ENCODE measurements at places on chromosomes 5 and 9.
A peak's percentile ranks its signal among the peaks of the same experiment; 100 is the strongest.

- peak; percentile 73 for DNase-seq
Observed at GRCh38 chr5:120055858-120056257, 408.2 kb upstream of the PRR16 start.

GRCh38 chr5:92778261-92778660 lies 802.8 kb downstream of the NR2F1-AS1 start:
- no peak for DNase-seq

DNA sequence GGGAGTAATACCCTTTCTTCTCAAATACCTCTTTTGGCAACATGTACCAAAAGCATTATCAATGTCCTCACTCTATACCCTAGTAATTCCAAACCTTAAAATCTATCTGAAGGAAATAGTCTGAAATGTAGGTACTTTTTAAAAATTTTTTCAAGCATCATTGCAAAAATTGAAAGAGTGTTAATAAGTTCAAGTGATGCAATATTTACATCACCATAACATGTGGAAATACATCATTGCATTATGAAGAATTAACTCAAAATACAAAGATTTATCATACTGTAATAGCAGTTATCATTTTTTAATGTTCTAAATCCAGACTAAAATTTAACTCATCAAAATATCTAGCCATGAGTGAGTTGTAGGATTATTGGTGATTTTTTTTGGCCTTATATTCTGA lies 123.1 kb downstream of the DENND1A start:
- no peak for DNase-seq

DNA sequence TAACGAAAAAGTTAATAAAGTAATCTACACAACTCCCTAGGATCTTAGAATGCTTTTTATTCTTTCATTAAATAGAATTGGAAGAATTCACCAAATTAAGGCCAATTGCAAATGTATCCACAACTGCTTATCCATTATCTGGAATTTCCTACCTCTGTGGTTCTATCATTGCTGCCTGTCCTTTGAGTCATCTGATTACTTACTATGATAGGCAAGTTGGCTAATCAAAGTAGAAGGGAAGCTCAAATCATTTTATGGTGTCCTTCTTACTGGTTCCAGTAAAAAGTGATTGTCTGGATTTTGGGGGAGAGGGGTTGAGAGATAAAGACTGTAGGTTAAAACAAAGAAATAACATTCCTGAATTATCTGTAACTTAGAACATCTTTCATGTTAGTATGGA lies 161.4 kb upstream of the GNA14 start:
- DNase-seq, result no peak

DNA sequence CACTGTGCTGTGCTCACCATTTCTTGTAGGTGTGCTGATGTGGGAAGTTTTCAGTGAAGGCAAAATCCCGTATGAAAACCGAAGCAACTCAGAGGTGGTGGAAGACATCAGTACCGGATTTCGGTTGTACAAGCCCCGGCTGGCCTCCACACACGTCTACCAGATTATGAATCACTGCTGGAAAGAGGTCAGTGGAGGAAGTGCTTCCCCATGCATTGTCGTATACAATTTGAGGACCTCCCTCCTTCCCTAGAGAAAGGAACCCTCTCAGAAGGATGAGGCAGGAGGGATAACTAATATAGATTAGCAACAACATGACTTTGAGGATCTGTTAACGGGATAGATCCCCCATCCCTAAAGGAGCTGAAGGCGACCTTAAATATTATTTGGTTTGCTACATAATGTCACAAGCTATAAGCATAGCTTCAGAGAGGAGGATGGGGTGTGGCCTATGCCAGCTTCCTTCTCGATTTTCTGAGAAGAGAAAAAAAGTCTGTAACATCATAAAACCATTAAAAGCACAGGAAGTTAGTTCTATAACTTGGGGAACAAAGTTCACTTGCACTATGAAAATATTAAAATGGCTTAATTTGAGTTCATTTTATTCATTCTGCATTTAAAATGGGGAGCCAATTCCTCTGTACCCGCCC lies 17.0 kb upstream of the CYFIP2 start:
- DNase-seq, result no peak
